ENCODE measurements at places on chromosomes 2 and 18. TPM values are rescaled to one million over a fixed set of nuclear protein-coding genes. Genes with fewer than 3 reads are reported as not detected.

DNA sequence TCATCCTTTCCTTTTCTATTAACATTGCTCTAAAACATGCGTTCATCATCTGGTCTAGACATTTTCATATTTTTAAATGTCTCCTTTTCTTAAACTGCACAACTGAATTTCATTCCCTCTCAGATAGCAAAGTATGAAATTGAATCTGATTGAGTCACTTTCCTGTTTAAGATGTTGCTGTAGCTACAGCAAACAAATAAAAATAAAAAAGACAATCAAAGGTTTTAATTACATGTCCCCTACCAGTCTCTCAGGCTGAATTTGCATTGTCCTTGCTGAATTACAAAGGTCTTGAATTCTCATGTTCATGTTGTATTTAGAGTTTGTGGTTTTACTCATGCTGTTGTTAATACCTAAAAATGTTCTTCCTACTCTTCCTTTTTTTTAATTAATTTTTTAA, 537.9 kb upstream of the LRATD1 start:
- H3K36me3 ChIP-seq: no peaks in the 10 kb centered on the region
- H3K27me3 ChIP-seq: no peaks in the 10 kb centered on the region
- no peak for DNase-seq

- H3K36me3 ChIP-seq: no peaks in the 10 kb centered on the region
- no peak overlapping the region for H3K4me3 ChIP-seq
- H3K4me1 ChIP-seq: no peaks in the 10 kb centered on the region
These were observed 110.2 kb downstream of the APOB start for GRCh38 chr2:20933714-20934113.

GRCh38 chr18:71707985-71708500, 836.1 kb downstream of the CBLN2 start:
- H3K4me3 ChIP-seq: no peak overlapping the region
- H3K27me3 ChIP-seq: no peaks in the 10 kb centered on the region
- no peaks in the 10 kb centered on the region for H3K36me3 ChIP-seq
- no peak overlapping the region for H3K27ac ChIP-seq

GRCh38 chr2:18369760-18370159, 190.7 kb downstream of the RDH14 start:
- no peak overlapping the region for H3K4me3 ChIP-seq
- H3K27ac ChIP-seq: no peak overlapping the region
- no peaks in the 10 kb centered on the region for H3K4me1 ChIP-seq
- no peak for DNase-seq

DNA sequence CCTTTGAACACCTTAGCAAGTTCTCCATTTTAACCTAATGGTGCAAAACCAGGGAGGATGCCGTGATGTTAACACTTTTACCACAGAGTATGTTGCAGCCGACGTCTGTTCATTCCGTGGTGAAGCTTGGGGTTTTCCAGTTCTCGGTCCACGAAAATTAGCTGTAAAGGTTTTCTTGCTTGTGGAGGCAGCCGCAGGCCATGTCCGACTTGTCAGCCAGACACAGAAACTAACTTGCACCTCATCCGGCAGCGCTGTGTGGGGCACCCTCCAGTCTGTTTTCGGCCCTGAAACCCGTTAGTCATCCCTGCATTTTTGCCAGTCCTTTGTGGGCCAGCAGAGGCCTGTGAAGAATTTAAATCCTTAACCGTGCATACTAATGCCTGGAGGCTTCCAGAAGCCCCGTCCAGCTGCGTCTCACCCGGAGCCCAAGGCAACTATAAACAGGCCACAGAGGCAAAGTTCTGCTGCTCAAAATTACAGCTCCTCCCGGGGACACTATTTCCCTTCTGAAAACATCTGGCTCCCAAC, 70.6 kb downstream of the SH3YL1 start:
- H3K4me3 ChIP-seq: no peak overlapping the region
- H3K27ac ChIP-seq: no peak overlapping the region
- DNase-seq: no peak

- H3K36me3 ChIP-seq: no peaks in the 10 kb centered on the region
- H3K27me3 ChIP-seq: no peaks in the 10 kb centered on the region
- no peak for DNase-seq
- peaks cover 25% of the 10 kb centered on the region for H3K4me1 ChIP-seq
These were observed 116.6 kb upstream of the RBBP8 start for GRCh38 chr18:22816266-22817176.

DNA sequence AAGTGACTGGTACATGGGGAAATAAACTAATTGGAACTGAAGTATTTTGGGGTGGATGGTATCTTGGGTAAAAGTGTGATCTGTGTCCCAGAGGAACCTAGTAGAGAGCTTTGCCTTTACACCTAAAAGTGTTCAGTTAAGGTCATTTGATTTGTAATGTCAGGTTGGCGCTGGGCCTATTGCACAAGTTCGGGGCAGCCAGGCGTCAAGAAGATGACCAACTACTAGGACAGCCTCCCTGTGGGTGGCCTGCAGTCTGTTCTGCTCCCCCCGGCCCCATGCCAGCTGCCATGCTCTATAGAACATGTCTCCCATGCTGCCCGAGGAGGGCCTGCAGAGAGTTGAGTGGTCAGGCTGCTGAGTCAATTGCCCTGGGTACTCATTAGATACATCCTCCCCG, 10.1 kb downstream of the RRM2 start:
- H3K4me1 ChIP-seq: peaks cover 13% of the 10 kb centered on the region
- H3K27ac ChIP-seq: peak overlapping the region; percentile 33
- no peaks in the 10 kb centered on the region for H3K27me3 ChIP-seq
- no peak overlapping the region for H3K4me3 ChIP-seq
- H3K36me3 ChIP-seq: peaks cover 4% of the 10 kb centered on the region
- DNase-seq: no peak

GRCh38 chr18:24120676-24121075, 18.2 kb upstream of the CABYR start:
- no peaks in the 10 kb centered on the region for H3K4me1 ChIP-seq
- no peak overlapping the region for H3K27ac ChIP-seq
- no peaks in the 10 kb centered on the region for H3K36me3 ChIP-seq
- H3K27me3 ChIP-seq: no peaks in the 10 kb centered on the region
- no peak for DNase-seq

GRCh38 chr2:29576231-29576630, 345.2 kb downstream of the ALK start:
- DNase-seq: no peak
- no peaks in the 10 kb centered on the region for H3K36me3 ChIP-seq
- no peaks in the 10 kb centered on the region for H3K4me1 ChIP-seq
- peaks cover 2% of the 10 kb centered on the region for H3K27me3 ChIP-seq
- no peak overlapping the region for H3K4me3 ChIP-seq

DNA sequence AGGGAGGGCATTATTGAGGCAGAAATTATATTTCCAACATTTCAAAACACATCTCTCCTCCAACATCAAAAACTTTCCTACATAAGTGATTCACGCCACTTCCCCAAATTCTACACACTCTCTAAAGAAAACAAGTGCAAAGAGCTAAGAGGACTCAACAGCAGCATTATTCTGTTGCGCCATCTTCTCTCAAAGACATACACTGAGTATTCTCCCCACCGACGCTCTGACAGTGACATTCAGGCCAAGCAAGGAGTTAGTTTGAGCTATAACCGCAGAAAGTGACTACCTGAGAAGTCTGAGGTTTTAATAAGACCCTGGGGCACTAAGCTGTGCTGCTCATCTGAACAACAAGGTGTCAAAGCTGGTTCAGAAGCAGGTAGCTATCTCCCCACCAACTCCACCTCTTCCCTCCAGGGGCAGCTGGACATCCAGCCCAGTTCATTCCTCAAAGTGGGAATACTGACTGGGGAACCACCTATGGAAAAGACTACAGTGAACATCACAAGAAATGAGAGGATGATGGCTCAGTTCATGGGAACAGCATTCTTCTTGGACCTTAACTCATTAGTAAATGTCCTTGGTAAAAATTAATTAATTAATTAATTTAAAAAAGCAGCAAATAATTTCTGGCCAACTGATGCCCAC, 309.5 kb upstream of the CCDC68 start:
- H3K4me3 ChIP-seq: no peak overlapping the region
- H3K4me1 ChIP-seq: peaks cover 27% of the 10 kb centered on the region
- H3K27ac ChIP-seq: peak overlapping the region; percentile 75

DNA sequence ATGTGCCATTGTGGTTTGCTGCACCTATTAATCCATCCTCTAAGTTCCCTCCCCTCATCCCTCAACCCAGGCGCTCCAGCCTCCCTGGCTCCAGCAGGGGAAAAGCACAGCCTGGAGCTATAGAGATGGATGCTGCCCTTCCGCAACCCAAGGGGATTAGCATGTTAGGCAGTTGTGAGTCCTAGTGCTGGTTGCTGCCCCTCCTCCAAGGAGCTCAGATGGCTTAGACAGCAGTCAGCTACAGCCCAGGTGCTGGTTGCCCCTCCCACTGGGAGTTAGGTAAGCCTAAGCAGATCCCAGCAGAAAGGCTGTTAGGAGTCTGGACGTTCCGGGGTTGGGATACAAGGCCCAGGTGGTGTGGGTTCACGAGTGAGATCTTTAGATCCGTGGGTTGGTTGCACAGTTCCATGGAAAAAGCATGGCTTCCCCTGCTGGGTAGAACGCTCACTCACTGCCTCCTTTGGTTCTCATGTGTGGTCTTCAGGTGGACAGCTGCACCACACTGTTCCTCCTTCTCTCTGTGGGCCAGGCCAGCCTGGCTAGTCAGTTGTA, 446.1 kb downstream of the ZNF804A start:
- H3K4me1 ChIP-seq: no peaks in the 10 kb centered on the region
- H3K36me3 ChIP-seq: no peaks in the 10 kb centered on the region
- H3K27ac ChIP-seq: no peak overlapping the region
- no peak for DNase-seq
- H3K4me3 ChIP-seq: no peak overlapping the region
- no peaks in the 10 kb centered on the region for H3K27me3 ChIP-seq

DNA sequence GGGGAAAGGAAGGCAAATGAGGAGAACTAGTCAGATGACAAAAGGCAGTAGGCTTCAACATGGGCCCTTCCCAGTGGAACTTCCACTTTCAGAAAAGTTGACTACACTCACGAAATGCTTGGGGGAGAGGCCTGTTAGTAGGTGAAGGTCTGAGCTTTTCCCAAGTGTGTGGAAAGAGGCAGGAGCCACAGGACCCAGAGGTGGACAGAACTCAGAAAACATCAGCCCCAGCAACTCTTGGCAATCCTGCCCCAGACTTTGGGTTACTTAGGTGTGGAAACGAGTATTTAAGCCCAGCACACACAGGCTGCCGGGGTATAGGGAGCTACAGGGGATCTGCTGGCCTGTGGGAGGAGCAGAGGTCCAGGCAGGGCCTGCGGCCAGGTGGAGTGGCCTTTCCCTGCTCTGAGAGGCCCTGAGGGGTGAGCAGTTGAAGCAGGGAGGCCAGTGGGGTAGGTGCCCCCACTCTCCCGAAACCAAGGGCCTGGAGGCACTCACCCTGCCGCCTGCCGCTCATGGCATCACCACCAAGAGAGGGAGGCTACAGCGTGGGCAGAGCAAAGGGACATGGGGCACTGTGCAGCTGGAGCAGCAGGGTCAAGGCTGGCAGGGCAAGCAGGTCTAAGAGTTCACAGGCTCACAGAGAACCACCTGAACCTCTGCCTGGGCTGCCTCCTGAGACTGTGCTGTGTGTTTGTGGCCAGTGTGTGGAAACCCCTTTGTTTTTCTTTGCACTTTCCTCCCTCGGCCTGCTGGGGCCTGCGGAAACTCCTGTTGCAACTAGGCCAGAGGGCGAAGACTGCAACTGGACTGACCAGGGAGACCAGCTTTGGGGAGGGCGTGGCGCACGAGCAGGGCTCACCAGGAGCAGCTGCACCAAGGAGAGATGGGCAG, 130.7 kb upstream of the SERTAD2 start:
- peak; percentile 63 for DNase-seq
- H3K4me3 ChIP-seq: no peak overlapping the region
- no peaks in the 10 kb centered on the region for H3K36me3 ChIP-seq
- no peaks in the 10 kb centered on the region for H3K27me3 ChIP-seq
- H3K4me1 ChIP-seq: peaks cover 25% of the 10 kb centered on the region
- peak overlapping the region; percentile 23 for H3K27ac ChIP-seq

- H3K4me1 ChIP-seq: no peaks in the 10 kb centered on the region
- no peaks in the 10 kb centered on the region for H3K36me3 ChIP-seq
- no peaks in the 10 kb centered on the region for H3K27me3 ChIP-seq
- no peak overlapping the region for H3K4me3 ChIP-seq
- no peak for DNase-seq
- H3K27ac ChIP-seq: no peak overlapping the region
These were observed 420.7 kb upstream of the SALL3 start for GRCh38 chr18:78558948-78559347.

- no peaks in the 10 kb centered on the region for H3K4me1 ChIP-seq
- H3K27me3 ChIP-seq: no peaks in the 10 kb centered on the region
- H3K4me3 ChIP-seq: no peak overlapping the region
These were observed 30.7 kb downstream of the FSHR start for GRCh38 chr2:49123600-49123999.

GRCh38 chr2:157428500-157429175, 15.3 kb downstream of the CYTIP start:
- no peaks in the 10 kb centered on the region for H3K36me3 ChIP-seq
- H3K4me3 ChIP-seq: no peak overlapping the region
- H3K27me3 ChIP-seq: no peaks in the 10 kb centered on the region

The ERBB4 gene
- total RNA-seq: not detected

The ADCYAP1 gene
- not detected for total RNA-seq

The IGFBP2 gene
- total RNA-seq: 6.6 TPM

The ADAM23 gene
- total RNA-seq: 46.8 TPM

The TDRD15 gene
- total RNA-seq: not detected

The UXS1 gene
- 71.5 TPM for total RNA-seq

The LTBP1 gene
- 64.9 TPM for total RNA-seq

The MEIS1 gene
- 7.4 TPM for total RNA-seq

Data from Caco-2 (cell line).